ENCODE measurements at places on chromosomes 11 and 22.

- DNase-seq: peak; percentile 43
These were observed 4.8 kb upstream of the POU2F3 start for GRCh38 chr11:120235024-120235628.

- DNase-seq: no peak
These were observed 31.2 kb downstream of the APOL1 start for GRCh38 chr22:36284171-36284571.

- no peak for DNase-seq
These were observed 25.3 kb downstream of the PLEKHB1 start for GRCh38 chr11:73671701-73672100.

- no peak for DNase-seq
These were observed 6.4 kb upstream of the MGAT3 start for GRCh38 chr22:39450258-39450955.

GRCh38 chr11:97140885-97141494 is 751.2 kb downstream of the JRKL start:
- no peak for DNase-seq

DNA sequence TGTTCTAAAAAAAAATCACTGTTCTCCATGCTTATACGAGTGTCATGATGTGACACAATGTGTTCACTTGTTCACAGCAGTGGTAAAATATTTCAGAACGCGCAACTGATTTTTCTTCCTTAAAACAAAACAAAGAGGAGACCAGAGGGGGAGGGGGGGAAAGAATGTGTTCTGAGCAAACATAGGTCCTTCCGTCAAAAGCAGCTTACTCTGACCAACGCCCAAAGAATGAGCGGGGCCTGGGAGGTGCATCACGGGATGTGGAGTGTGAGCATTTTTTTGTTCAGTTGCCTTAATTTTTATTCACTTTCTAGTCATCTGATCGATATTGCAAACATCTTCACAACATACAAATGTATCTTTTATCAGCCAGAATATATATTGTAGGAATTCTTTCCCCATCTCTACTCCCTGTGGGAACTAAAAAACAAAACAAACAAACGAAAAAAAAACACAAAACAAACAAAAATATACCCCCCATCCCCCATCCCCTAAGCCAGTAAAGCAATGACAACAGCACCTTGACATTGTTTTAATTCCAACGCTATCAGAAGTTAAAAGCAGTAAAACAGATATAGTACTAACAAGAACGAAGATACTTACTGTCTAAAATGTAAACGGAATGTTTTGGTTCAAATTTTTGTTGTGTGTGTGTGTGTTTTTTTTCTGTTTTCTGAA is 43.3 kb downstream of the BDNF start:
- no peak for DNase-seq

DNA sequence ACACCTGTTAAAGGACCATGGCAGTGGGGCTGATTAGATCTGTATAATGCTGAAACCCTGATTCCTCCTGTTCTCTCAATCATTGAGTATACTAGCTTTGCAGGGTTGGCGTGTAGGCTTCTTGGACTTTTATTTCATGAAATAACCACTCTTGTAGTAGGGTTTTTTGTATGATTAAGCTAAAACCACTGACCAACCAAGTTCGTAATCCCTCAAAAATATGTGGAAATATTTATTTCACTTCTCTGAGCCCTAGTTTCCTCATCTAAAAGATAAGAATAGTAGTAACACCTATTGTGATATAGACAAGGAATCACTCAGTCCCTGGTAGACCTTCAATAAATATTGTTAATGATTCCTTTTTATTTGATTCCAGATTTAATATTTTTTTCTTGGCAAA is 4.2 kb downstream of the API5 start:
- DNase-seq: no peak

DNA sequence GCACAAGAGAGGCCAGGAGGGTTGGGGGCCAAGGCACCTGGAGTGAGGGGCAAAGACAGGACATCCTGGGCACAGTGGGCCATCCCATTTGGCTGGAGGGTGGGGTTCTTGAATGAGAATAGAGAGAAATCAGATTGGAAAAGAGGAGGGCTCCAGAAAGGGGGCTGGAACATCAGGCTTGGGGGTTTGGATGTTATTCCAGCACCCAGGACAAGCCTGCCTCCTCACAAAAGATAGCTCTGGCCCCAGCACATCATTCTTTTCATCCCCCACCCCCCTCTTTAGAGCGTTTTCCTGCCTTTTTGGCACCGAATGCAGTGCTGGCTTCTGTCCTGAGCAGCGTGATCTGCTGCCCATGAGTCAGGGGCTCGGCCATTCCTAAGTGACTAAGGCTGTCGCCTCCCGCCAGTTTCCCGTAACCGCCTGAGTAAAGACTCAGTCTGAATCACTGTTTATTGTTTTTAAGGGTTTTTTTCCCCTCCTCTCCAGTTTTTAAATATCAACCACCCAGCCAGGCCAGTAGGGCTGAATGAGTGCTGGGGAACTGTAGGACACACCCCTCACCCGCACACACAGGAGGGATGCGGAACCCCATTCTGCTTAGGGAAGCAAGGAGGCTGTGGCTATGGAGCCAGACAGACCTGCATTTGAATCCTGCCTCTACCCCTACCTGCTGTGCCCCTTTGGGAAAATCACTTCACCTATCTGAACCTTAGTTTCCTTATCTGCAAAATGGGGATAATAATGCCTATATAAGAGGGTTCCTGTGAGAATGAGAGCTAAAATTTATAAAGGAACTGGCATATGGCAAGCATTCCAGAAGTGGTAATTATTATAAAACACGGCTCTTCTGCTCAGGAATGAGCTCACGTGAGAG is 32.4 kb upstream of the NAV2 start:
- DNase-seq: no peak

- DNase-seq: no peak
These were observed 23.3 kb upstream of the CCND1 start for GRCh38 chr11:69617682-69618081.

DNA sequence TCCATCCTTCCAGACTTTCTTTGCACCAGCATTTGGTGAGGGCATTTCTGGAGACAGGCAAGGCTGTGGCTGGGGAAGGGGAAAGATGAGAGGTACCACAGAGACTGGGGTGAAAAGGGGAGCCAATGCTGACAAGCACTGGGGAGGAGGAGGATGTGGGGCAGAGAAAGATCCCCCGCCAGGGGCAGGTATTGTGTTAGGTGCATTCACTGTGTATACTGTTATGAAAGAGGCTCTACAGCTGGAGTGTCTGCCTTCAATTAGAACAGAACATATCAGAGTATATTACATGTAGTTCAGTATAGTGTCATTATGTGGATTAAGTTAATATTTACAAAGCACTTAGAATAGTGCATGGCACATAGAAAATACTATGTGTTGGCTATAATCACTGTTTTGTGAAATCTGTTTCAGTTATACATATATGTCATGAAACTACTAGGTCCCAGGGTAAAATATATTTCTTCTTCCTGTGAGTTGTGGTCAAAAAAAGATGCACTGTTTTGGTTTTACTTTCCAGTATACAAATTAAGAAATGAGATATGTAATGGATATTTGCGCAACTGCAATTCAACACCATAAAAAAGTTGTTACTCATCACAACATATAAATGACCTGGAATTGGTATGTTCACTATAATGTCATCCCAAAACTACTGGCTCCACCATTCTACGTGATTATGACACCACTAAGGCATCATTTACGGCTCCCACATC is 8.4 kb downstream of the MSANTD2 start:
- DNase-seq: no peak

DNA sequence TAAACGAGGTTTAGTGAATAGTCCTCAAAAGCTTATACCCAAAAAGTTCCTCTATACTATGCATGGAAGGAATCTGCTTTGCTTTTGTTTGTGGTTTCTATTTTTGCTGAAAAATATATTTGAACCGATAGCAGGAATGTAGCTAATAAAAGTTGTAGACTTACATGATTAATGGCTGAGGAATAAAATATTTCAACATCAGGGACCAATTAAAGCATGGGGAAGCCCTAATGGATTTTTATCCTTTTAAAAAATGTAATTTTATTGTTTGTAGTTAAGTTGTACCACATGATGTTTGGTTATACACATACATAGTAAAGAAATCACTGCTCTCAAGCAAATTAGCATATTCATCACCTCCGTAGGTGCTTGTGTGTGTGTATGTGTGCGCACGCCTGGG is 295.3 kb upstream of the CNTN5 start:
- no peak for DNase-seq

GRCh38 chr22:22692707-22693530 is 48.5 kb downstream of the GGTLC2 start:
- no peak for DNase-seq

DNA sequence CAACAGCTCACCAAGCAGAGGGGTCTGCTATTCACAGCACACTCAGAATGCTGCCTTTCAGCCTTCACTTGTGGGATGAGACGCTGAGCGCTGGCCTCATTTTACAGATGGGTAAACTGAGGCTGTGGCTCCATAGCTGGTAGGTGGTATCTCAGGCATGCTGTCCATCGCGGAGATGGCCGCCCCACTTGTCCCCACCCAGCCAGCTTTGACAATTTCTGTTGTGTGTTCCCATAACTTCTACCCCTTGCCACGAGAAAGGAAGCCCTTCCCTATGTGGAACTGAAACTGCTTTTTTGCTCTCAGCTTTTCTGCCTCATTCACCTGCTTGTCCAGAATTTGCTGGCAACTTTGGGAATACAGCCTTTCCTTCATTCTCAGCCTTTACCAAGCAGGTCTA is 36.1 kb upstream of the NNMT start:
- no peak for DNase-seq

DNA sequence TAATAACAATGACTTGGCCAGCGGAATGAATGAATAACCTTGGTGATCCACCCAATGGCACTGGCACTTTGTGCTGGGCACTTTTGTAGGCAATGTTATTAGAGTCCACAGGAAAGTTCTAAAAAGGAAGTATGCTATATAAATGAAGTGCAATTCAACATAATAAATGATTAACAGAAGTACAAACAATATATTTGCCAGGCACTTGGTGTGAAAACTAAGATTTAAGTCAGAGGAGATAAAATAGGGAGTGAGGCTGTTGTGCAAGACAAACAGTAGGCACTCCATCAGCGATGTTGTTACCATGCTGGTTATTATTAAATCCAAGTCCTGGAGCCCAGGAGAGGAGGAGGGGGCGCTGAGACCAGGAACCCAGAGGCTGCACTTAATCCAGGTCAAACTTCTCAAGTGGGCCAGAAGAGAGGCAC is 173.8 kb downstream of the LARGE1 start:
- DNase-seq: no peak

DNA sequence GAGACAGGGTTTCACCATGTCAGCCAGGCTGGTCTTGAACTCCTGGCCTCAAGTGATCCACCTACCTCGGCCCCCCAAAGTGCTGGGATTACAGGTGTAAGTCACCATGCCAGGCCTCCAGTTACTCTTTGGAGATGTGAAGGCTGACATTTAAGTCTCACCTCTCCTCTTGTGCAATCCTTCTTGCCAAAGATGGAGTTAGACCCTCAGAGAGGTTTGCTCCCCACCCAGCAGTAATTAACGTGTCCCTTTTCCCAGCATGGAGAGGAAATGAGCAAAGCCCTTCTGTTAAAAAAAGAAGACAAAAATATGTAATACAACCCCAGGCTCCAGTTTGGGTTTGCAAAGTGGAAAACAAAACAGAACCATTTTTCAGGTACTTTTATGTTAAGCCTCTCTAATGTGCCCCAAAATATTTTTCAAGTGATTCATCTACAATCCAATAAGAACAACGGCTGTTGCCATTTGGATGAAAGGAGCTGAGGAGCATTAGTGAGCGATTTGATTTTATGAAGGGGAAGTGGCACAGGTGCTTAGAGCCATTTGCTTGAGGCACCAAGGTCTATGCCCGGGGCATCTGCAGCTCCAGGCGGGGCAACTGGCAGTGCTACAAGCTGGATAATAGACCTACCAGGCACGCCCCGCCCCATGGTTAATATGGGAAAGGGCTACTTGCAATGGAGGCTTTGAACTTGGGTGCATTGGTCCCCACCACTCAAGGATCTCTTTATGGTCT is 57.2 kb downstream of the GRIK4 start:
- no peak for DNase-seq

DNA sequence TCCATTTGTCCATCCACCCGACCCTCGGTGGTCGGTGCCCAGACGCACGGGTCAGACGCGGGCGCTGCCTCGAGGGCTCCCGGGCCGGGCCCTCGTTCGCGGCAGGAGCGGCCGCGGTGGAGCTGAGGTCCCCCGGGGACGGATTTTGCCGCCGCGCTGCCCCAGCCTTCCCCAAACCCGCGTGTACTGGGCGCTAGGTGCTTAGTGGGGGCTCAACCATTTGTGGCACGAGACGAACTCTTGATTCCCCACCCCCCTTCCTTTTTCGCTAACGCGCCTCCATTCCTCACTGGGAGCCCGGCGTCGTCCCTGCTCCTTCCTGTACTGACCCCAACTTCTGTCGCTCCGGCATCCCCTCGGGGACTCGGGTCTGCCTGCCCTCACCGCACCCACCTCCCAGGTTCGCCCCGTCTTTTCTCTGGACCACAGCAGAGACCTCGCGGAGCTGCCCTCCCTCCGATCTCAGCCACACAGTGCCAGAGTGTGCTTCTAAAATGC is 789 bp upstream of the CBX7 start:
- DNase-seq: no peak

GRCh38 chr11:29026286-29026685 is 918.1 kb downstream of the METTL15 start:
- no peak for DNase-seq

- no peak for DNase-seq
These were observed 46.9 kb downstream of the BRD1 start for GRCh38 chr22:49780698-49781288.

GRCh38 chr22:50148991-50149721 is 21.4 kb upstream of the PANX2 start:
- DNase-seq: no peak

DNA sequence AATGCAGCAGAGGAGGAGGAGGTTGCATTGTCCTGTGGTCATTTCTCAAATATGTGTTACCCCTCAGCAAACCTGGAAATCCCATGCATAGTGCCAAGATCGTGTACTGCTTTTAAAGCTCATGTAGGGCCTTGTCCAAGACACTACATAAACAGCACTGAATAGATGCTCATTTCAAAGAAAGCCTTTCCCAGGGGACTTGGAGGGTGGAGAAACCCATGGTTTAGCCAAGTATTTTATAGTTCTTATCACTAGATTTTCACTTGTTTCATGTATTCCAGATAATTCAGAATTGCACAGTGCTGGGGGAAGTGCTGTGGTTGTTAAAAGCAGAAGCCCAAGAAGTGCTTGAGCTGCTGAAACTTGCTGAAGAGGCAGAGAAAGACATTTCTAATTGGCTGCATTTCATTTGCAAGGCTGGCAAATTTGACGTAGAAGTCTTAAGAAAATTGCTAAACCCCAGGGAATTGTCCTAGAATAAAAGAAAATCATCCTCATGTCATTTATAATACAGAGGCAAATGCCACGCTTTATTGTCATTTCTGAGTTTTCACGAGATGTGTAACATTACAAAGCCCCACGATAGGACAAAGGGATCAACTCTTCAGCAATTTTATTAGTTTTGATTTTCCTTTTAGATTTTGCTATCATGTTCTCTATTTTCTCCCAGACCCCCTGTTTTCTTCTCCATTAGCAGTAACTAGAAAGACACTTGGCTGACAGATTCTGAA is 20.1 kb downstream of the CSRP3 start:
- no peak for DNase-seq

- no peak for DNase-seq
These were observed 84.6 kb upstream of the NNMT start for GRCh38 chr11:114211444-114212121.
